ENCODE measurements at places on chromosomes 12 and 14. TPM values are rescaled to one million over a fixed set of nuclear protein-coding genes. Genes with fewer than 3 reads are reported as not detected.

MYF5 gene
- total RNA-seq = not detected

AQP2 gene
- total RNA-seq = not detected

GYS2 gene
- total RNA-seq = not detected

KRT6B gene
- total RNA-seq = 0.33 TPM

MMP19 gene
- 16.2 TPM for total RNA-seq

SPIC gene
- total RNA-seq = not detected

NXPH4 gene
- total RNA-seq = 49.1 TPM

SPX gene
- total RNA-seq = 1.2 TPM

NOS1 gene
- total RNA-seq = not detected

FOXG1 gene
- 1.6 TPM for total RNA-seq

TNS2 gene
- total RNA-seq = 61.1 TPM

OAS1 gene
- total RNA-seq = 1.2 TPM

NAP1L1 gene
- 241 TPM for total RNA-seq

PPP1R1A gene
- not detected for total RNA-seq

ADAM21 gene
- 0.86 TPM for total RNA-seq

DNM1L gene
- total RNA-seq = 88.4 TPM

HCFC2 gene
- total RNA-seq = 22.8 TPM

CELA1 gene
- total RNA-seq = not detected

MYL2 gene
- not detected for total RNA-seq

SSTR1 gene
- 6.2 TPM for total RNA-seq

GPATCH2L gene
- 60.9 TPM for total RNA-seq

PRH2 gene
- total RNA-seq = not detected

SYCP3 gene
- 0.33 TPM for total RNA-seq

IGF1 gene
- total RNA-seq = 0.39 TPM
